ENCODE measurements at places on chromosomes 5 and 9.

DNA sequence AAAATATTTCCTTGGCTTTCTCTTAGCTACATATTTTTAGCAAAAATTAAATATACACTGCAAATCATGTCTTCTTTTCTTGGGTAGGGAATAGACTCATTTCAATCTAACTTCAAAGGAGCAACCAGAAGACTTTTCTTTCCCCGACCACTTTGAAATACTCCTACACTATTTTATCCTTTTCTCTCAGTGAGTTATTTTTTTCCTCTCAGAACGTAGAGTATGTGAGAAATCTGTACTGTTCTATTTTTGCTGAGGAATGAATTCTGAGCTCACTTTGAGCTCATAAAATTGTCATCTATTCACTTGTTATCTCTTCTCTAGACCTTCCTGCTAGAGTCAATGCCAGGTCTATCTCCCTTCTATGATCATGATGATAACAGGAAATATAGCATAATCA, 22.2 kb upstream of the DAPK1 start:
- no peak for DNase-seq

- no peak for DNase-seq
Measured at GRCh38 chr5:1205255-1206180, 4.1 kb downstream of the SLC6A19 start.

GRCh38 chr9:38311382-38312270, 80.9 kb upstream of the ALDH1B1 start:
- no peak for DNase-seq

GRCh38 chr9:83986765-83987401, 6.3 kb downstream of the RMI1 start:
- DNase-seq = no peak

DNA sequence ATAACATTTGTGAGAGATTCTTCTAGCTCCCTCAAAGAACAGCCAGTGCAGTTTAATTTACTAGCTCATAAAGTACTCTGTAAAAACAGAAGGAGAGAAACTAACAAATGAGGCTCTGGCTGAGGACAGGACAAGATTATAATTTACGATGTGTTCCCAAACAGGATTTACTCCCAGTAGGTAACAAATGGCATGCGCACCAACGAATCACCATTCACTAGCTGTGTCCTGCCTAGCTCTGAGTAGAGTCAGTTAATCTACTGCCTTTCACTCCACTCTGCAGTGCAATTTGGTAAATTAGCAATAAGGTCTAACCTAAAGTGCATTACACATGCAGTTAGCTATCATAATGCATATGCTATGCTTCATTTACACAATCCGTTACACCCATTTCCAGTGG, 497.4 kb upstream of the CCNG1 start:
- DNase-seq = no peak

DNA sequence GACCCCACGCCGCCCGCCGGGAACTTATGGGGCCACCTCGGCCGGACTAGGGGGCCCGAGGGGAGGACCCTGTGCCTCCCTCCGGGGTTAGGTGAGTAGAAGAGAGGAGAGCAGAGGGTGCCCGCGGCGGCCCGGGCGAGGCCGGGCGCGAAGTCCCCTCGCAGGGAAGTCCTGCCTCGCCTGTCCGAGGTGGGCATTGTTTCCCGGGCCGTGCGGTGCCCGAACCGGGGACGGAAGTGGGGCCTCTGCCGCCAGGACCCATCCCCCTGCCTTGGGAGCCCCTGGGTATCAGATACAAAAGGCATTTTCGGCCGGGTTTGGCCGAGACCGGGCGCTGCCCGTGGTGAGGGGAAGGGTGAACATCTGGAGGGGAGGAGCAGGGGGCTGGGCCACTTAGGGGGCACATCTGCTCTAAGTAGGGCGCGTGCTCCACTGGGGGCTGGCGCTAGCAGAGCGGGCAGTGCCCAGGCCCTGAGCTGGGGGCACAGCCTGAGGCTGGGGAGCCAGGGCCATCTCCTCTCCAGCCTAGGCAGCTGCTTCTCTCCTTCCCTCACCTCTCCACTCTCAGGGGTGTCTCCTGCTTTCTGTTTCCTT, 48.2 kb downstream of the DAB2IP start:
- DNase-seq = no peak

DNA sequence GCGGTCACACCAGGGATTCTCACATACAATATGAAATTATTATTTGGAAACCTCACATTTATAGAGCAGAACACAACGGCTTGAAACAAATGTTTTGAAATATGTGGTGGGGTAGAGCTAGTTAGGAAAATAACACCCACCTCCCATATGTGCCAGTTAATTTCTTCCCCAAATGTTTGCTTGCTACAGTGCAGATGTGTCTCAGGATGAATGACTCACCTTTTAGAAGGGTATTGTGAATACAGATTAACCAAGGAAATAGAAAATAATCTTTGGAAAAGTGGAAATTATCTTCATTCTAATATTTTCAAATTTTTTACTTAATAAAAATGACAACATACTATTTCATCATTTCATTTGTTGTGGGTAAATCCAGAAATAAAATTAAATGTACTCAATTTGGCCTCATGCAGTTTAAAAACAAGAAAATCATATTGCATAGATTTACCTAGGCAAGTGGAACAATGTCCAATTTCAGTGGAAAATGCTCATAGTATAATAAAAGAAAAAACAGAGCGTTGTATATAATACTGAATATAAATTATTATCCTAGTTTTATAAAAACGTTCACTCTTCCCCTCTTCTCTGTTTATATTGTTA, 39.3 kb upstream of the RICTOR start:
- no peak for DNase-seq

GRCh38 chr5:135466178-135467050, 14.3 kb upstream of the TIFAB start:
- DNase-seq = peak; percentile 42

GRCh38 chr9:113538131-113538530, 74.6 kb downstream of the RGS3 start:
- no peak for DNase-seq

DNA sequence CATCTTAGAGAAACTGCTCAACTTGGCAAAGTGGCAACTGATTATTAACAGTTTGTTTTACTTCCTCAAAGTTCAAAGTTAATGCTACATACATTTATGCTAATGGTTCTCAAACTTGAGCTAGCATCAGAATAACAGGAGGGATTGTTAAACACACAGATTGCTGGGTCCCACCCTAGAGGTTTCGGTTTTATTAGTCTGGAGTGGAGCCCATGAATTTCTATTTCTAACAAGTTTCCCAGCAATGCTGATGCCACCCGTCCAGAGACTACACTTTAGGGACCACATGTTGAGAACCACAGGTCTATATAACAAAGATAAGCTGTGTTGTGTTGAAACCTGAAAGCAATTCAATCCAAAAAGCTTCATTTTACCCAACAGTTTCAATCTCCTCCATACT, 95.3 kb downstream of the FBXW11 start:
- no peak for DNase-seq

DNA sequence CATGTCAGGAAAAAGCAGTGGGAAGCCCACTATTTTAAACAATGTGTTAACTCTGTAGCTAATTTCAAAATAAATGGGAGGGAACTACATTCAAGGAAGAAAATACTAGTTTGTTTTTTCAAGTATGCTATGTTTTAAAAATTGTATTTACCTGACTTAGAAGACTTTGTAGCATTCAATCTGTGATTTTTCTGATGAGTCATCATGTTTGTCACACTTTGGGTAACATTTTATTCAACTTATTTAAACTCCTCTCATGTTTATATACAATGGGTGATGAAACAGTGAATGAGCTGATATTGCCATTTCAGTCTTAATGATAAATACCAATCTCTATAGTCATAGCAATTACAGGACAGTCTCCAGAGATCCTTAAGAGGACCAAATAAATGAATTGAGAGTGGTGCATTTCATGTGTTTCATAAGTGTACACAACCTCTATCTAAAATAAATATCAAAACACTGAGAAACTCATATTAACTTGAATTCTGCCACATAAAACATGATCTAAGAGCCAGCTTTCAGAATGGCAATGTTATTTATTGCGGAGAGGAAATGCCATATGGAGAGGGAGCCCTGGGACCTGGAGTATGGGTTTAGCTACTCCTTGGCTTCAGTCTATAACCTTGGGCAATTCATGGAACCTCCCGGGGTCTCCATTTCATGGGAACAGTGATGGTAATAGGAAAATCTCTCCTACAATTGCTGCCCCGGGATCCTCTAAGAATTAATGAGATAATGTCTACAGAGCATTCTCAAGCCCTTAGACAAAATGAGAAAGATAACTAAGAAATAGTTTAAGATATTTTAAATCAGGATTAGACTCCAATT, 913.9 kb downstream of the TLE4 start:
- DNase-seq = no peak

DNA sequence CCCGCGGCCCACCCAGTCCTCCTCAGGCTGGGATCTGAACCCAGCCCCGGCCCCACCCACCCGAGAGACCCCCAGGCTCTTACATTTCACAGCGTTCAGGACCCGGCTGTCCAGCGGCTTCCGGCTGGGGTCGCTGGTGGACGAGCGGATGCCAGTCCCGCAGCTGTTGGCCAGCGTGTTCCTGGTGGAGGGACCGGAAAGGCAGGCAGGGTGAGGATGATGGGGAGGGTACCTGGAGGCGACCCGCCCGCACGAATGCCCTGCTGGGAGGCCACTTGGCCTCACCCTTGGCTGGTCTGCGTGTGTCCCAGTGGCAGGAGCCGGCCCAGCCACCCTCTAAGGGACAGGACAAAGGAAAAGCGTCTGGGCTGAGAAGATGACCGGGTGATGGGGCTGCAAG, 51.9 kb upstream of the UBAC1 start:
- no peak for DNase-seq

DNA sequence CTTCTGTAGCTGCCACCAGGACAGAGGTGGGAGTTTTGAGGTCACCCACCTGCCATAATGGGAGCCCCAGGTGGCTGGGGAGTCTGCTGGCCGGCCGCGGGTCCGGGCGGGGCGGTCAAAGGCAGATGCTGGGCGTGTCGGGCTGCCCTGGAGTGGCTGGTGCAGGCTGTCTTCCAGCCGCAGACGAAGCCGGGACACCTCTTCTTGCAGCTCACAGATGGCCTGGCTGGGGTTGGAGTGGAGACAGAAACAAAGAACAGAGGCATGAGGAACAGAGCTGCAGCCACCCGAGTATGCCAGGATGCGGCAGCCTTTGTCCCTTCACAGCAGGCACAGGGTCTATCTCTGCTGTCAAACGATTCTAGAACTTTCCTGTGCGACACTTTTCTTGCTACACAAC, 18.0 kb downstream of the ORM2 start:
- no peak for DNase-seq

GRCh38 chr9:6975198-6975597, 217.4 kb downstream of the KDM4C start:
- DNase-seq = no peak

- DNase-seq = no peak
Measured at GRCh38 chr9:108684288-108685025, 171.3 kb downstream of the ACTL7B start.

GRCh38 chr5:134547999-134548658, 22.7 kb downstream of the JADE2 start:
- DNase-seq = no peak

- DNase-seq = no peak
Measured at GRCh38 chr5:39780347-39780746, 355.6 kb upstream of the DAB2 start.

DNA sequence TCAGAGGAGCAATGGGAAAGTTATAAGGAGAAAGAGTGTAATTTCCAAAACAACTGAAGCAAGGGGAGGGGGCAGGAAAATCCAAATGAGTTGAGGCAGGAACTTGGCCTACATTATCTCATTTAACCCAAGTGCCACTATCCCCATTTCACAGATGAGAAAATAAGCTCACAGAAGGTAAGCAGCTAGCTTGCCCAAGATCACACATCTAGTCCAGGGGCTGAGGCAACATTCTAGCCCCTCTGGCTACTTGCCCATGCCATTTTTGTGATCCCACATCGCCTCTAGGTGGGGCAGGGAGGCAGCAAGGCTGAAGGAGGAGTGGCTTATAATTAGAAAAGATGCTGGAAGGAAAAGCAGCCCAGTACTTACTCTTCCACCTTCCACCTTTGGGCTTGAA, 2.6 kb upstream of the PSIP1 start:
- peak; percentile 27 for DNase-seq

DNA sequence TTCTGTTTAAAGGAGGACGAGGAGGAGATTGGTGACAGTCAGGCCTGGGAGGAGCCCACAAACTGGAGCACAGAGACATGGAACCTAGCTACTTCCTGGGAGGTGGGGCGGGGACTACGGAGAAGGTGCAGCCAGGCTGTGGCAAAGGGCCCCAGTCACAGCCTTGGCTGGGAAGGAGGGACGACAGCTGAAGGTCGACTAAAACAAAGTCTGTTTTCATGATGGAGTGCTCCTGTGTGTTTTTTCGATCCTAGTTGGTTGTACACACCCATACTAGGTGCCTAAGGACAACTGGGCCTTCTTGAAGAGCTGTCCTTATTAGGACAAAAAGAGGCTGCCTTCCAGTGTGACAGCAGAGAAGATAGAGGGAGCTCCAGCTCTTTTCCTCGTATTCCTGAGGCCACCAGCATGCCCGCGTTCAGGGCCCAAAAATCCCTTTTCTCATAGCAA, 2.9 kb downstream of the CCDC107 start:
- DNase-seq = no peak

- DNase-seq = no peak
Measured at GRCh38 chr9:92720807-92721535, 43.7 kb downstream of the BICD2 start.

GRCh38 chr9:126722922-126723806, 81.7 kb upstream of the ZBTB43 start:
- peak; percentile 8 for DNase-seq

GRCh38 chr5:9473624-9474023, 72.3 kb downstream of the SEMA5A start:
- no peak for DNase-seq
